ENCODE measurements at places on chromosomes 11 and 22.

GRCh38 chr11:6559369-6559768, 44.0 kb downstream of the RRP8 start:
- no peak for DNase-seq

- DNase-seq = no peak
Measured at GRCh38 chr11:116537121-116537520, 235.7 kb downstream of the BUD13 start.

DNA sequence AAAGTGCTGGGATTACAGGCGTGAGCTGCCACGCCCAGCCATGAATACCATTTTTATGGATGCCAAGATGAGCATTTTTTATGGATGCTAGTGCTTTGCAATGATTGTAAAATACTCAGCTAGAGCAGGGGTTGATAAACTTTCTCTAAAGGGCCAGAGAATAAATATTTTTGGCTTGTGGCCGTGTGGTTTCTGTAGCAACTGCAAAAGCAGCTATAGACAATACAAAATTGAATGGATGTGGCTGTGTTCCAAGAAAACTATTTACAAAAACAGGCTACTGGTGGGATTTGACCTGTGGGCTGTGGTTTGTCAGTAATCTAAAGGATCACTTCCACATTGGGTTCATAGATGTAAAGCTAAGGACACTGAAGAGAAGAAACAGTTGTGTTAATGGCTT, 56.0 kb downstream of the COMMD9 start:
- no peak for DNase-seq

GRCh38 chr11:132137981-132138313, 767.5 kb downstream of the NTM start:
- DNase-seq = no peak

- no peak for DNase-seq
Measured at GRCh38 chr11:77172666-77172982, 44.6 kb downstream of the MYO7A start.
